Mucosa of descending colon (tissue), 3 donors: ENCODE measurements at places on chromosomes 2 and 18. TPM values are rescaled to one million over a fixed set of nuclear protein-coding genes. Genes with fewer than 3 reads are reported as not detected.

DNA sequence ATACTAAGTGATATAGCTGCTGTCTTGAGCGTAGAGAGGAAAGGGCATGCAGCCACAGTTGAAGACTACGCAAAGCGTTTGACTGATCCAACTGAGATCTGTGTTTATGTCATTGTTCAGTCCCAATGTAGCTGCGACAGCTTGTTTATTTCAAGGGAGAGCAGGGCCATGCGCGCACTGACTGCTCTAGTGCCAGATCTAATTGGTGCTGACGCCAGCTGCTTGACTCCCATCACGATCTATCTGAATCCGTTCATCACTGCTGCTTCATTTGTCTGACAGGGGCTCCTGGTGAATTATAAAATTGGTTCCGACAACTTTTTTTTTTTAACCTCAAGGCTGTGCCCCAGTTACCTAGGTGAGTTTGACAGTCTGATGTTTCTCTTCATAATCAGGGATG, 75.7 kb downstream of the CHST9 start:
- no peak for DNase-seq

- DNase-seq = no peak
Measured at GRCh38 chr2:12616456-12617156, 100.1 kb upstream of the TRIB2 start.

DNA sequence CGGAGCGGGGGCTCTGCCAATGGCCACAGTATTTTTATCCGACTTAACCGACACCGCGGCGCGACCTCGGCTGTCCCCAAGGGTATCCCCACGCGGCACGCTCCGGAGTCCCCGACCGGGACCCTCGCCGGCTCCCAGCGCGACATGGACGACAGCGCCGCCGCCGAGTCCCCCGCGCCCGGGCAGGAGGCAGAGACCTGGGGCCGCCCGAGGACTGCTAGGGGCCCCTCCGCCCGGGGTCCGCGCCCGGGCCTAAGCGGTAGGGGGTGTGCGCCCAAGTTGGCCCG, 468 bp downstream of the UXS1 start:
- no peak for DNase-seq

DNA sequence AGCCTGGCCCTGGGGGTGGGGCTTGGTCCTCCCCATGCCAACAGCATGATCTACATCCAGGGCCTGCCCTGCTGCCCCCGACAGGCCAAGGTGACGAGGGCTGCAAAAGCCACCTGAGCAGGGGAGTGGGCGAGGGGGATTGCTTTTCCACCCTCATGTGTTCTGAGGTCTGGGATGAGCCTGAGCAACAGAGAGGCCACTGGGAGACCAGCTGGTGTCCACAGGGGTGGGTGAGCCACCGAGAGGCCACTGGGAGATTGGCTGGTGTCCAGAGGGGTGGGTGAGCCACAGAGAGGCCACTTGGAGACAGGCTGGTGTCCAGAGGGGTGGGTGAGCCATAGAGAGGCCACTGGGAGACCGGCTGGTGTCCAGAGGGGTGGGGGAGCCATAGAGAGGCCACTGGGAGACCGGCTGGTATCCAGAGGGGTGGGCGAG, 147.4 kb upstream of the GPC1 start:
- DNase-seq = no peak

DNA sequence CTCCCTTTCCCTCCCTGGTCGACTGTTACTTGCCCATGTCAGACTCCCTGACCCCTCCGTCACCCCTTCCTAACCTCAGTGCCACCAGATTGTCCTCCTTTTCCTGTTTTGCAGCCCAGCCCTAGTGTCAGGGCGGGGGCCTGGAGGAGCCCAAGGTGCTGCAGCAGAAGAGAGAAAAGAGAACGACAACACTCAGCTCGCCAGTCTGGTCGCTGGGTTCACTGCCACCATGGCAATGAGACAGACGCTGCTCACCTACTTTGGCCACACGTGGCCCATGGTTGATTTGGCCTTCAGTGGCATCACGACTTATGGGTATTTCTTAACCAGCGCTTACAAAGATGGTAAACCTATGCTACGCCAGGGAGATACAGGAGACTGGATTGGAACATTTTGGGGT, 108.4 kb upstream of the RMDN2 start:
- DNase-seq = no peak

GRCh38 chr2:213316001-213316735, 31.9 kb downstream of the SPAG16 start:
- DNase-seq = no peak

DNA sequence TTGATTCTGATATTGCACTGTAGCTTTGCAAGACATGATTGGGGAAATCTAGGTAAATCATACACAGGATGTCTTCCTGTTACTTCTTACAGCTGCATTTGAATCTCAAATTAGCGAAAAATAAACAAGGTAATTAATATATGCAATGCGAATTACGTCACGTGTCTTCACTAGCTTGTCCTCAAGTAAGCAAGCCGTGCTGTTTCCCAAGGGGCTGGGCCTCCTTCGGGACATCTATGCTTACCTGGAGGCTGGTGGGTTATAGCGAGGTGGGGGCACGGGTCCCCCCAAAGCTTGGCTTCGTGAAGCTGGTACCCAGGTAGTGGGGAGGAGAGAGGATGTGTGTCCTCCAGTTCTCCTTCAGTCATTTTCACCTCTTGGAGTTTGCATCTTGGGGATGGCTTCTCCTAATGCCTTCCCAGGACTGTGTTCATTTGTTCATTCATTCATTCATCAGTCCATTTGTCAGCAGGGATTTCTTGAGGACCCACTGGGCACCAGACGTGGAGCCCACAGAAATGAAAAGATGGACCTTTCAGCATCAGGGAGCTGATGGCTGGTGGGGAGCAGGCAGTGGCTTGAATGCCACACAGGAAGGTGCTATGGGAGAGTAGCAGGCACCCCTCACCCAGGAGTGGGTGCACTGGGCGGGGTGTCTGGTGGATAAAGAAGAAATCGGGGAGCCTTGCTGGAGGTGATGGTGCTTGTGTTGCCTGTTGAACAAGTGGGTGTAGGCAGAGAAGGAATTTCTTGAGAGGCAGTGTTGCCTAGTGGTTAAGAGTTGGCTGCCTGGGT, 155.1 kb downstream of the GLI2 start:
- no peak for DNase-seq

GRCh38 chr2:160044728-160045127, 17.7 kb downstream of the PLA2R1 start:
- DNase-seq = no peak

GRCh38 chr18:75869162-75869561, 441.7 kb upstream of the SMIM21 start:
- no peak for DNase-seq

DNA sequence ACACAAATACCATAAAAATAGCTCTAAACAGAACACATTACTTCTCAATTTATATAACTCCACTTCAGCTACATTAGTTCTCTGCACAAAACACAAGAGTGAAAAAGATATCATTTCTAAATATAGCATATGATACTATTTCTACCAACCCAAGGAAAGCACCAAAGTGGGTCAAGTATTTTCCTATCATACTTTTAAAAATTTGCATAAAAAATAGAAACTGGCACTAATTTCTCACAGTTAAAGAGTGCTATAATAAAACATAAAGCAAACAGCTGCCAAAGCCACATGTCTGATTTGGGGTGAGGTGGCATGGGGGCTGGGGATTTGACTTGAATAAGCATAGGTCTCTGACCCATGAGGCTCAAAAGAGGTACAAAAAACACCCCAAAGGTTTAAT, 61.5 kb downstream of the BARD1 start:
- no peak for DNase-seq

- DNase-seq = no peak
Measured at GRCh38 chr2:66186537-66186936, 248.4 kb upstream of the MEIS1 start.

DNA sequence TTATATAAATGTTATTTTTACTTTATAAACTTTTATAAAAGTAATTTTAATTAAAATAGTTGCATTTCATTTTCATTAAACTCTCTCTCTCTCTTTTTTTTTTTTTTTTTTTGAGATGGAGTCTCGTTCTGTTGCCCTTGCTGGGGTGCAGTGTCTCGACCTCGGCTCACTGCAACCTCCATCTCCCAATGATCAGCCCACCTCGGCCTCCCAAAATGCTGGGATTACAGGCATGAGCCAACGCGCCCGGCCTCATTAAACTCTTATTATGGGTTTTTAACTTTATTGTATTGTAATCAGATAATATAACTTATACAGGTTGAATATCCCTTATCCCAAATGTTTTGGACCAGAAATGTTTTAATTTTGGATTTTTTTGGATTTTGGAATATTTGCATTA, 10.9 kb upstream of the NPPC start:
- DNase-seq = no peak

- DNase-seq = no peak
Measured at GRCh38 chr18:50928551-50928950, 39.3 kb upstream of the ELAC1 start.

GRCh38 chr2:98335271-98335670, 11.0 kb upstream of the CNGA3 start:
- no peak for DNase-seq

GRCh38 chr2:172436889-172437288, 9.5 kb downstream of the ITGA6 start:
- DNase-seq = no peak

DNA sequence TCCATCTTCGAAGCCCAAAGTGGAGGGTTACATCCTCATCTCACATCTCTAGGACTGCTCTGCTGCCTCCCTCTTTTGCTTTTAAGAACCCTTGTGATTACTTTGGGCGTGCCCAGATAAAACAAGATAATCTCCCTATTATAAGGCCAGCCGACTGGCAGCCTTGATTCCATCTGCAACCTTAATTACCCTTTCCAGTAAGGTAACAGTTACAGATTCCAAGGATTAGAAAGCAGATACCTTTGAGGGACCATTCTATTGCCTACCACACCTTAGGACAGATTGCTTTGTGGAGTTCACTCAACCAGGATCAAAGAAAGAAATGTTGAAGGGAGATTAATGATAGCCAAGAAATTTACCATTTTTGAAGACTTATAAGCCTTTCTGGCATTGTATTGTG, 250.8 kb upstream of the ACVR2A start:
- DNase-seq = peak; percentile 29

- no peak for DNase-seq
Measured at GRCh38 chr18:63971320-63972001, 1.6 kb downstream of the SERPINB8 start.

GRCh38 chr2:217410681-217410960, 550.8 kb upstream of the TNP1 start:
- DNase-seq = no peak

- no peak for DNase-seq
Measured at GRCh38 chr2:9497017-9497416, 22.7 kb downstream of the IAH1 start.

DNA sequence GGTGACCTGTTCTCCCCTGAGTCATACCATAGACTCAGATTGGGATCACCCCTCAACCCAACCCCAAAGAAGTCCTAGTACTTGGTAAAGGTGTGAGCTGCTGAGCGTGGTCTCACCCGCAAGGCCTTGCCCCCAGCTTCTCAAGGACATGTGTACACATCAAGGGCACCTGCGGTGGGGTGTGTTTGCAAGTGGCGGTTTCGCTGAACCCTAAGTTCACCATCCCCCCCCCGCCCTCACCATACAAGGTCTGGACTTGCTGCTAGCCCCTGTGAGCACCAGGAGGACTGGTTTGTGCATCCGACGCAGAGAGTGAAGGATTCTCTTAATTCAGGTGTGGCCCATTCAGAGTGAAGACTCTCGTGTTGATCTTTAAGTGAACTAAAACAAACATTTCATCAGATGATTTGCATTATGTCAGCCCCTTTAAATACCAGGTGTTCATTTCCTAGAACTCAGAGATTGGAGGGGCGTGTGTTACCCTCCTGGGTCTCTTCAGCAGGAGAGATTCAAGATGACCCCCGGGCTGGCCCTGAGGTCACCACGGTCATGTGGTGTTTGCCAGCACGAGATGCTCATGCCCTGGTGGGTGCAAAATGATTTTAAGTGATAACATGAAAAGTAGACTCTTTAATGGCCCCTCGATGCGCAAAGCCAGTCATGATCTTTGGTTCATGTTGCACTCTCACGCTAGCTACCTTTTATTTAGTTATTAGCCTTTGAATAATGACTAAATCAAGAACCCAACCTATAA, 27.8 kb downstream of the MTERF4 start:
- DNase-seq = no peak

GRCh38 chr2:189022053-189022481, 47.9 kb downstream of the COL3A1 start:
- DNase-seq = no peak

GRCh38 chr2:205357732-205358131, 324.6 kb upstream of the NRP2 start:
- no peak for DNase-seq

AKAIN1 gene
- not detected for total RNA-seq

FTCDNL1 gene
- 2.1 TPM for total RNA-seq

MGAT4A gene
- 138 TPM for total RNA-seq

ADGRF3 gene
- total RNA-seq = 0.13 TPM

C2orf72 gene
- total RNA-seq = 13.7 TPM

DOK6 gene
- total RNA-seq = 0.12 TPM

COLEC11 gene
- total RNA-seq = 1.6 TPM

SIX2 gene
- 0.12 TPM for total RNA-seq

SPP2 gene
- not detected for total RNA-seq

CAPN14 gene
- total RNA-seq = 0.09 TPM

REEP1 gene
- 3.8 TPM for total RNA-seq

ZRANB3 gene
- 4.9 TPM for total RNA-seq

FNDC4 gene
- 3.1 TPM for total RNA-seq

CHMP3 gene
- total RNA-seq = 196 TPM
